ENCODE measurements at places on chromosomes 12 and 14.

DNA sequence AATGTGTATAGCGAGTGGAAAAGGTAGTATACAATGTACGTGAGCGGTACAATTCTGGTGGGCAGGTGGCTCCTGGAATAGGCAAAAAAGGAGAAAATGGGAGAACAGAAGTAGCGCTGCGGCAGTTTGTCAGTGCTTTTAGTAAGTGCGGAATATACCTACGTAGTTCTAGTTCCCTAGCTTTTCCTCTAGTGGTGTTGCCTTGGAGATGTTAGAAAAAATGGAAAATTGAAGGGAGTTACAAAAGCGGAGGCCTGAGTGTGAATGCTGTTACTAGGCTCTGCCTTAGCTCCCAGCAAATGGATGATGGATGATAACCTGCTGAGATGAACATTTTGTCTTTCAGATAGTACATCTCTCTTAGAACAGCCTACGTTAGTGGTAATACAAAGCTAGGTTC, 1.1 kb downstream of the TTC8 start:
- DNase-seq = no peak

DNA sequence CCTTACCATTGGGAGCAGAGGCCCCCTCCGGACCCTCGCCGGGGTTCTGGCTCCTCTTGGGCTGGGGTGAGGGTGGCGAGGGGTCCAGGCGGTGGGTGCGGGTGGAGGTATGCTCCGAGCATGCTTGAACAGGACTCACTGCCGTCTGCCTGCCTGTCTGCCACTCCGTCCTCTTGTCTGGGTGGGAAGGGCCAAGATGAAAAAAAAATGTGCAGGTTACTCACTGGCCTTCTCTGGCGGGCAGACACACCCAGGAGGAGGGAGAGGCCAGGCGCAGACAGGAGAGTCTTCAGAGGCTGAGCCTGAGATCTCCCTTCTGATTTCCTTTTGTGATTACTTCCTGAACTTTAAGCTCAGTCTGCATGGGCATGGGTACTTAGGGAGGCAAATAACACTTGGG, 76.1 kb downstream of the STON2 start:
- DNase-seq = no peak

DNA sequence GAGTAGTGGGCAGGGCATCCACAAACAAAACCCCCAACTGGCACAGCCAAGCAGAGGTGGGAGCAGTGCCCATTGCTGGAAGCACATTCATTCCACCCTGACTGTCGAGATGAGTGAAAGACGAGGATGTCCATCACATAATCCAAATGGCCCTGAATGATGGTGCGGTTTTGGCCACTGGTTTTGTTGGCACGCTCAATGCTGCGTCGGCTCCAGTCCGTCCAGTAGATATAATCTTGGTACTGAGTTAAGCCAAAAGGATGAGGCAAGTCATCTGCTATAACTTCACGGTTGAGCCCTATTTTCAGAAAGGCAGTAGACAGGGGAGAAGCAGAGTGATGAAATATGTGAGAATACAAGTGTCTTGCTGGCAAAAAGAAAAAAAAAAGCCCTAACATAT, 88.1 kb downstream of the BCL2L14 start:
- DNase-seq = no peak

DNA sequence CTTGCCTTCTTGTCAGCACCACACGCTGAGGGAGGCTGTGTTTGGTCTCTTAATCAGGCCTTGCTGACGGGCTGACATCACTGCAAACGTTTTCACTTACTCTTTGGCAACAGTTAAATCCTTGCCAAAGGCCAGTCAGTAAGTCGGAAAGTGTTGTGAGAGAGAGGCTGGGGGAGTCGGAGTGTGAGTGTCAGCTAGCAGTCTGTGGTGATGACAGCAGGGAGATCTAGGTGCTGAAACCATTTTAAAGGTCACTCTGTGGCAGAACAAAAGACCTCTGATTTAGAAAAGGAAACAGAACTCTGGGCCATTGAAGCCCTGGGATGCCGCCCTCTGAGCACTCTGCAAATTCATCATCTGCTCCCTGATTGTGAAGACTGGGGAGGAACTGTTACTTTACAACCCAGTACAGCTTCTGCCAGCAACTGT, 143.5 kb downstream of the PAX9 start:
- DNase-seq = no peak

- peak; percentile 11 for DNase-seq
Measured at GRCh38 chr12:64801381-64801780, 23.1 kb upstream of the TBC1D30 start.

- DNase-seq = peak; percentile 57
Measured at GRCh38 chr14:52949711-52950409, 990 bp downstream of the FERMT2 start.

- DNase-seq = peak; percentile 42
Measured at GRCh38 chr14:68076451-68076850, 256.9 kb downstream of the RAD51B start.

DNA sequence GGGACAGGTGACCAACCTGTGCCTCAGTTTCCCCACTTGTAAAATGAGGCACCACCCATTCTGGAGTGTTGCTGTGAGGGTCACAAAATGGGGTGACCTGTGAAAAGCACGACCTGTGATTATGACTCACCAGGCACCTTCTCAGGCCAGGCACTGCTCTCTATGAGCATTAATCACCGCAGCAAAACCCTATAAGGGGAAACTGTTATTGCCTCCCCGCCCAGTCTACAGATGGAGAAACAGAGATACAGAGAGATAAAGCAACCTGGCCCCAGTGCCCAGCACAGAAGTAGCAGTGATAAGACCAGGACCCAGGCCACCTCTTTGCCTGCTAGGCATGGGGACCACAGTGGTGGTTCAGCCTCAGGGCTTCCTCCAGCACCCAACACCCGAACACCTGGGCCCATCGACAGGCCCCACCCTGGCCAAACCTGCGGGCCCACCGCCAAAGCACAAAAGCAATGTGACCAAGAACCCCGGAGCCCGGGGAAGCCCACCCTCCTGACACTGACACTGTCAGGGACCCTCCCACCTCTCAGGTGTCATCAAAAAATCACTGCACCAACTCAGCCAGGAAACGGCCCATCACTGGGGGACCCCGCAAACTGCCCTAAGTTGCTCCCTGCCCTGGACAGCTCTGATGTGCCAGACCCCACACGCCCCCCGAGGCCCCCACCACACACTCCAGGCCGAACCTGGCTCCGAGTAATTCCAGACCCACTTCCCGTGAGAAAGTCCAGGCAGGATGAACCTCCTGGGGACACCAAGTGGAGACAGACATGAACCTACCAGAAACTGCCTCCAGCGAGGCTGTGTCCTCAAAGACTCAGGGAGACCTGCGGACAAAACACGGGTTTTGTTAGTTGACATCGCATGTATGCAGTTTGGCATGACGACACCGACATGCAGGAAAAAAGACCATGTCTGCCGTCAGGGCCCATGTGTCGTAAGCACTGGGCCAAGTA, 32.4 kb downstream of the NCOR2 start:
- DNase-seq = no peak

- peak; percentile 85 for DNase-seq
Measured at GRCh38 chr14:55579724-55580469, at the start of gene KTN1. Gene KTN1, plus strand, starts transcription at chr14:55580207. Its CDS starts 31,842 bp downstream, at chr14:55612049.

DNA sequence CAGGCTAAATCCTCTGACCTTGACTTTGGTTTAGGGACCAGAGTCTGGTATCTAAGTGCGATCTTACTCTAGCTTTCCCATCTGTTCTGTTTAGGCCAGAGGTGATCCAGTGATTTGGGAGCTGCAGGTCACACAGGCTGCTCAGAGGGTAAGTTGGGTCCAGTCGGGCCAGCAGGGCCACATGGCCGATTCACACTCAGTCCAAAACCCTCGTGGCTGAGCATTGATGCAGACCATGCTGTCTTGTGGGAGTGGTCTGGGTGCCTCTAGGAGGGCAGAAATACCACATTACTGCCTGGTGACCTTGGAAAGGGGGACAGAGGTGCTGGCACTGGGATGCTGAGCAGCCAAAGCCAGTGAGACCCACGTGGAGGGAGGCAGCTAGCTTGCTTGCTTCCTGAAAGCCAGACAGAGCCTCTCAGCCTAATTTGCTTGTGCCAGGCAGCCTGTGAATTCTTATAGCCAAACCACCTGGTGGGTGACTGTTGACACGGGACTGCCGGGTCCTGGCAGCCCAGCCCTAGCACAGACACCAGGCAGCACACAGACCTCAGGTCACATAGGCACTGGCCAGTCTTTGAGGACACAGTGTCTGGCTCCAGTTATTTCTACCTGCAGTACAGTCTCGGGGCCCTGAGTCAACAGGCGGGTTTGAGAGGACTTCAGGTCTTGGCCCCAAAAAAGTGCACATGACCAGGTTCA, 31.7 kb downstream of the ESRRB start:
- no peak for DNase-seq

- DNase-seq = no peak
Measured at GRCh38 chr14:59419303-59419702, 45.9 kb downstream of the GPR135 start.

DNA sequence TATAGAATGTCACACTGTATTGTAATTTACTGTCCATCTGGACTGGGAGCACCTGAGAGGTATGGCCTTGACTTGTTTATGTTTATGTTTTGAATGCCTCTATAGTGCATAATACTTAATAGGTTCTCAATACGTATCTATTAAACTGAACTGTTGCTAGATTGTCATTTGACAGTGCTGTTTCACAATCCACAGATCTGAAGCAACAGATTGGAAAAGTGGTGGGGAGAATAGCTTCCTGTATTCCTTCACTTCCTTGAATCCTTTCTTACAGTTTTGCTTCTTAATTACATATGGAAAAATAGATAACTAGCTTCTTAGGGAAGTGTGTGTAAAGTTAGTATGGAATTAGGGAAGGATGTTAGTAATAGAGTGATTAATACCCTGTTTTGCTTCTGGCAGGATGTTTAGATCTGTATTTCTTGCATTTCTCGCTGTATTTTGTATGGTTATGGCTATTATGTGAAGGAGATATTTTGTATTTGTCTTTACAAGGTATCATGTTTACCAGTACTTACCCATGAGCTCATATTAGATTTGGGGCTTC, 4.5 kb downstream of the CNOT2 start:
- DNase-seq = no peak

DNA sequence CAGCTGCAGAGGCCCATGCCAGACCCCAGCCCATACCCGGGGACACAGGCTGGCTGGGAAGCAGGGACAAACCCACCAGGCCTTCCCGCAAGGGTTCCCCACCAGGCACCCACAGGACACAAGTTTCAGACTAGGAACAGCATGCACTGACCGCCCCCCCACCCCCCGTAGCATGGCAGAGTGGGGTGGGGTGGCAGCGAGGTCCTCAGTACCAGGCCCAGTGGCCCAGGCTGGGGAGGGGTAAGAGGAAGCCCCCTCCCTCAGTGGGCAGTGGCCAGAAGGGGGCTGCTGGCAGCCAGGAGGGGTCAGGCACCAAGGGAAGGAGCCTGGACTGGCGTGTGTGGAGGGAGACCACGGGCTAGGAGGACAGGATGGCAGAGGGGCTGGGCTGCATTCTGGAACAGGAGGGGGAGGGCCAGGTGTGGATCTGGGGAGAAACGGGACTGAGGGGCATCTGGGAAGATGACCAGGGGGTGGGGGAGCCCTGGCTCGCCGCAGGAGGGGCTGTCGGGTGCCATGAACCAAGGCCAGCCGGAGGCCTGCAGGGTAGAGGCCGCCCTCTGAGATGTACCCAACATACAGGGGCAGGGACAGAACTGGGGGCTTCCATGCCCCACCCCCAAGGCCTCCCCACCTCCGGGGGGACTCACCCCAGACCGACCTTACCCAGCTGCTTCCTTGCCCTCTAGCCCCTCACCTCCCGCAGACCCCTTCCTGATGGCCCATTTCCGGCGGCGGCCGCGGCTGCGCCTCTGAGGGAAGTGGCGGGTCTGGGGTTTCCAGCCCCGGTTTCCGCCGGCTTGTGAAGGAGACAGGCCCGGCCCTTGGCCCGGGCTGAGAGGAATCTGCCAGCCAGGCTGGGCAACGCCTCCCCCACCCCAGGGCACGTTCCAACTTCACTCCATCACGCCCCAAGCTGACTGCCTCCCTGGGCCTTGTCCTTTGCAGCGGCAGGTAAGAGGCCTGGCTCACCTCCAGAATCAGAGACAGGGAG, 5.6 kb upstream of the JAG2 start:
- DNase-seq = no peak

DNA sequence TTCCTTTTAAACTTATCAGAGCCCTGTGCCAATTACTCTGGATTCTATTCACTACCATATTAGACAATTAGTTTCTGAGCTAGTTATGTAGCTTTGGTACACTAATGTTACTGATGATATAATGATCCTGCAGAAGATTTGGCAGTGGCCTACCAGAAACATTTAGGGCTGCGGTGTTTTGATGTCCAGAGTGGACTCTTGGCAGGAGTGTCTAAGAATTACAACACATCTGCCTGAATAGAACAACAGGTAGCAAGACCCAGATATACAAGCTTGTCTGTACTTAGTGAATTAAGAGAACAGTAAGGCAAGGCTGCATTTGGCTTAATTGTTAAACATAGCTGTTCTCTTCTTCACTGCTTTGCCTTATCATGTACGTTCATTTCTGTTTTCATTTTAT, 691.6 kb upstream of the FBXO33 start:
- DNase-seq = no peak

- DNase-seq = peak; percentile 28
Measured at GRCh38 chr12:38689704-38690103, 215.7 kb downstream of the CPNE8 start.

GRCh38 chr14:34177466-34177865, 226.6 kb upstream of the EGLN3 start:
- no peak for DNase-seq

DNA sequence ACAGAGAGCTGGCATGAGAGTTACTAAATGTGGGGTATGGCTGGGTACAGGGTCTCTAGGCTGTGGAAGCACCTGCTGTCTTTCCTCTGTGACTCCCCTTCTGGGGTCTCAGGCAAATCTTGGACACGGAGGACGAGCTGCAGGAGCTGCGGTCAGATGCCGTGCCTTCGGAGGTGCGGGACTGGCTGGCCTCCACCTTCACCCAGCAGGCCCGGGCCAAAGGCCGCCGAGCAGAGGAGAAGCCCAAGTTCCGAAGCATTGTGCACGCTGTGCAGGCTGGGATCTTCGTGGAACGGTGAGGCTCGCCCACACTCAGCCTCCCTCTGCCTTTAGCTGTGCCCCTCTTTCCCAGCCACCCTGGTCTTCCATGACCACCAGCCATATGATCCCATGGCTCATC, 19.4 kb downstream of the PPP1R1A start:
- DNase-seq = no peak

DNA sequence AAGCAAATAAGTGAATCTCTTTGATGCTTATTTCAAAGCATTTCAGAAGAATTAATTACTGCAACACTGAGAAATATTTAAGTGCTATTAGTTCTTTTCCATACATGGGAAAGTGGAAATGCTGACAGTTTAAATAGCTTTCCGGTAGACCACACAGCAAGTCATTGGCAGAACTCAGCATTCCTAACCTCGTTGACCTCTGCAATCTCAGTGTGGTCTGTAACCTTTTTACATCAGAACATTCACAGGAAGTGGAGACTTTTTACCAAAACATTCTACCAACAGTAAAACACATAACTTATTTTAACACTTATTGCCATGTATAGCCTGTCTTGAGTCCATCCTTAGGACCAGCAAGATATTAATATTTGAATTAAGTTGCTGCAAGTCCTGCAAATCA, 249.5 kb upstream of the DCN start:
- DNase-seq = peak; percentile 67
